ENCODE measurements at places on chromosomes 1 and 21.

- no peak for DNase-seq
These were observed 399.5 kb downstream of the MATN1 start for GRCh38 chr1:30323841-30324240.

GRCh38 chr1:160863061-160863773 lies 530 bp upstream of the CD244 start:
- DNase-seq: no peak

- no peak for DNase-seq
These were observed 6.2 kb upstream of the ANKRD65 start for GRCh38 chr1:1427106-1427819.

DNA sequence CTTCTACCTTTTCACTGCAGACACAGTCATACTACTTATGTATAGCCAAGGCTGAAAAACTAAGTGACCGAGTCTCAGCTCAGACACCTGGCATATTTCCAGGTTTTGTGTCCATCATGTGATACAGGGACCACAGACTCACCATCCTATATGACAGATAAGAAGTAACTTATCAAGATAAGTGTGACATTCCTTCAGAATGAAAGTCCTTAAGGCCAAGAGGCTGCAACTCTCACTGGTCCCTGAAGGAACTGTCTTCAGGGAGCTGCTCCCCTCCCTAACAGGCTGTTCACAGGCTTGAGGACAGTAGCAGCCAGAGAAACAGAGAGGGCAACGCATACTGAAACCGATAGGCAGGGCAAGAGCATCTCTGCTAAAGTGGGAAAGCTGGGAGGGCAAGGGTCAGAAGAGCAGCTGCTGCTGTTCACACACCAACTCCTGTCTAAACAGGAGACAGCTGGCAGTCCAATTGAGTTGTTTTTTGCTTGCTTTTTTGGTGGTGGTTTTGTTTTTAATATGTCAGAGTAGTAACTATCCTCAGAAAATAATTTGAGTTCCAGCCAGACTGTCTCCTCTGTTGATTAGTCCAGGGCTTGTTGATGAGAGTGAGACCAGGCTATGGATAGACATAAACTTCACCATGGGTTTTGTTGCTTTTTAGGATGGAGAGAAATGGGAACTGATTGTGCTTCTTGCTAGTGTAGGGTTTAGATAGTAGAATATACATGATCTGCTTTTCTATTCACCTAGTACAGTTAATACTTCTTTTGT lies 67.7 kb downstream of the MACF1 start:
- DNase-seq: no peak

DNA sequence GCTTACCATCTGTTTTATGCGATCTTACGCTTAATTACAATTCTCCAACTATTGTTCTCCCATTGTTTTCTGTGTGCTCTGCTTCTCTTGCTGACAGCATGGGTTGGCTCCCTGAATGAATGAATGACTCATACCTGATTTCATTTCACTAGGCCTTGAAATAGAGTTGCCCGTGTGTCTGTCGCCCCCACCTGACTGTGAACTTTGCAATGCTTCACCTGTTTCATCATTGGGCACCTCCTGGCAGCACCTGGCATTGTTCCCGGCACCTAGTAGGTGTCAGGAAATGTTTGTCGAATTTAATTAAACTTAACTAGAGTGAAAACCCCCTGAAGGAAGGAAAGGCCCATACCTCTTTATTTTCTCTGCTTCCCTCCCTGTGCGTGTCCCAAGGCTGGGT lies 120.5 kb upstream of the KLHDC7A start:
- DNase-seq: no peak
